Right lobe of liver (tissue), 6 donors: ENCODE measurements at places on chromosomes 5 and 9. TPM values are rescaled to one million over a fixed set of nuclear protein-coding genes. Genes with fewer than 3 reads are reported as not detected.

The PITX1 gene
- not detected for total RNA-seq

The SLC6A3 gene
- total RNA-seq, result not detected

The STKLD1 gene
- total RNA-seq, result 2.6 TPM

The N4BP3 gene
- total RNA-seq, result 0.06 TPM

The CTXN3 gene
- total RNA-seq, result not detected

The TLR4 gene
- 9.3 TPM for total RNA-seq

The RLN2 gene
- not detected for total RNA-seq

The FOXD4L6 gene
- total RNA-seq, result not detected

The SH3TC2 gene
- total RNA-seq, result 0.88 TPM

The CD72 gene
- total RNA-seq, result 2.0 TPM

The SLC9A3 gene
- 0.32 TPM for total RNA-seq

The PCDHGB1 gene
- 0.93 TPM for total RNA-seq

The CDX1 gene
- not detected for total RNA-seq

The KIF24 gene
- total RNA-seq, result 0.24 TPM

The RASEF gene
- total RNA-seq, result 6.1 TPM

The NR5A1 gene
- not detected for total RNA-seq

The PCDHA4 gene
- 0.14 TPM for total RNA-seq

The WWC1 gene
- total RNA-seq, result 26.4 TPM

The OR1L1 gene
- not detected for total RNA-seq

The GPR151 gene
- total RNA-seq, result not detected

The ZMAT2 gene
- 26.4 TPM for total RNA-seq

The KCNV2 gene
- total RNA-seq, result not detected

The SHOC1 gene
- not detected for total RNA-seq

The SARDH gene
- total RNA-seq, result 74.2 TPM

The CXCL14 gene
- total RNA-seq, result 2.3 TPM

The PAPPA gene
- total RNA-seq, result 0.50 TPM

The ANKHD1 gene
- 64.2 TPM for total RNA-seq

The ACER2 gene
- 4.3 TPM for total RNA-seq

The BTNL9 gene
- 7.5 TPM for total RNA-seq

The ANKH gene
- 121 TPM for total RNA-seq

The IFNA13 gene
- not detected for total RNA-seq

The FOXI1 gene
- total RNA-seq, result not detected

The ARPC5L gene
- 15.7 TPM for total RNA-seq

The NPM1 gene
- total RNA-seq, result 203 TPM
